ENCODE measurements at places on chromosomes 7 and 10.

DNA sequence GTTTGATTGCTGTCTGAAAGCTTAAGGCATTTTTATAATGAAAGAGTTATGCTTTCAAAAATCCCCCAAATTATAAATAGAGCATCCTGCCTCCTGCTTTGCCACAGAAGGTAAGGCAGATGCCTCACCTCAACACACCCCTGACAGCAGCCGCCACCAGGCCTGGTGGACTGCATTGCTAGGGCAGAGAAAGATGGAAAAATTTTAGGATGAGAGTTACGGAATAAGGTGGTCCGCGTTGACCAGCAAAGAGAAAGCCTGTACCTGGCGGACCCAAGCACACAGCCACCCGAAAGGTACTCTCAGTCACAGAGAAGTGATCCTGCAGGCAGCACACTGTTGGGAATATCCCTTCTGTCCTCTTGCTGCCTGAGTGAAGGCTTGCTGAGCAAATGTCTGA, 360.4 kb upstream of the SHH start:
- DNase-seq, result no peak

DNA sequence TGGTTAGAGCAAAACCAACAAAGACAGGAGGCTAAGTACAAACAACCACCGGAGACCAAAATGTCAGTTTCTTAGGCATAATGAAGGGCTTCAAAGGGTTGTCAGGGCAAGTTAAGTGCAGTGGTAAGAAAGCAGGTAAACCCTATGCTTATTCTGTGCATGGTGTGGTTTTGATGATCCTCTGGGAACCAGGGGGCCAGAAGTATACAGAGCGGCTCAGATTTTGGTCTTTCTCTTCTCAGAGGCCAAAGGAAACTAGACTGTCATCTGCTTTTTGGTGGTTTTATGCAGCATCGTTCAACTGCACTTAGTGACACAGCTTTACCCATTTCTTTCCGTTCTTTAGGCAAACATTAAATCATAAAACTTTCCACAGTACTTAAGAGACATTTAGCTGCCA, 332.7 kb upstream of the CELF2 start:
- DNase-seq, result no peak

DNA sequence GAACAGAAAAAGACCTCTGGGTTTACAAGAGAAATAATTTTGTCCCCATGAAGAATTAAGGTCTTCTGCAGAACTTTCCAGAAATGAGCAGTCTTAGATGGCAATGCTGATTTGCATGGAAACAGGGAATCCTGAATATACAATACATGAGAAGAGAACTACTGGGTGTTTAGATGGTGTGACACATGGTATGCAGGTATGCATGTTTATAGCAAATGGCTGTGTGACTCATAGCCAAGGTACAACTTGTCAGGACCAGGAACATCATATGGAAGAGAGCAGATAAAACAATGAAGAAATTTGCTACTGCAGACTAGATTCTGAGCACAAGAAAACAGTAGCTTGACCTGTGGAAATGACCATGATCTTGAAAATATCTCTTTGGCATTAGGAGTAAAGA, 907.8 kb downstream of the GATA3 start:
- DNase-seq, result no peak

- no peak for DNase-seq
Measured at GRCh38 chr10:91891125-91892001, 17.9 kb downstream of the FGFBP3 start.

All from pons (tissue), 1 donor.